ENCODE measurements at places on chromosomes 2 and 18. TPM values are rescaled to one million over a fixed set of nuclear protein-coding genes. Genes with fewer than 3 reads are reported as not detected.

DNA sequence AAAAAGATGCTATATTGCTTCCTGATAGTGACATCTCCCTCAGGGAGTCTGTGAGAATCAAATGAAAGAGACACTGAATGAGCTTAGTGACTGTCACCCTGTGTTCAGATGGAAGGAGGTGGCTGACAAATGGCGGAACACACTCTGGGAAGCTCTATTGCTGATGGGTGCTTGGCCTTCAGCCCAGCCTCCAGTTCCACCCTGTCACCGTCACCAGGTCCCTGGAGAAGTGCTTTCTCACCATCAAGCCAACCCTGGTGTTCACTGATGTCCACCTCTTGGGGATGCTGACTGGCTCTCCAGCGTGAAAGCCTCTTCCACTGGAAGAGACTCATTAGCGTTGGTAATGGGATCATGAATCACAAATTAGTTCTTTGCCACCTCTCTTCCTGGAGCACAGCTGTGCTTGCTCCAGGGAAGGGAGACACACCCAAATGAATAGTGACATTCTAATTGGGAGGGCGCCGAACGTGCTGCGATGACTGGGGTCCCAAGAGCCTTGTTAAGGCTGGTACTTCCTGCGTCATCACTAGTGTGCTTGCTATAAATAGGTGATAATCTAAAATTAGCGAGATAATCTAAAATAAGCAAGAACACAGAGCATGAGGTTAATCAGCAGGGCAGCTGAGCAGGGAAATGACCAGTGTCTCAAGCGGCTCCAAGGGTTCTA, 154.0 kb downstream of the CLIP4 start:
- DNase-seq: no peak

XDH gene
- 0.50 TPM for polyA plus RNA-seq

- DNase-seq: no peak
Measured at GRCh38 chr2:24336811-24337210, 23.5 kb downstream of the ITSN2 start.

DNA sequence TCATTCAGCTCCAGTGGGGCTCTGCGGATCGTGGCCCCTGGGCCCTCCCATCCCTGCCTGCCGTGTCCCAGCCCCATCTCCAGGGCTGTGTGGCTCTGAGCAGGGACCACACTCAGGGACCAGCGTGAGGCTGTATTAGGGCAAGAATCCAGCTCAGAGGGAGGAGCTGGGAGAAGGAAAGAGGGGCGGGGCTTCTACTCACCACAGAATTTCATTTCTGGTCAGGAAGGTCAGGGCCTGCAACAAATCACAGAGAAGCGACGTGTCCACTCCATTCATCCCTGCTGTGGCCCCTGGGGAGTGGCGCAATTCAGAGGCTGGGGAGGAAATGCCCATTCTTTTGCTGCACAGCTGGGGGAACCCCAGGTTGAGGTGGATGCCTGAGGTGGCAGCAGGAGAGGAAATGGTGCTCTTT, 828 bp downstream of the CIB4 start:
- no peak for DNase-seq

GRCh38 chr18:54856105-54856646, 27.9 kb downstream of the RAB27B start:
- DNase-seq: no peak

- DNase-seq: no peak
Measured at GRCh38 chr2:12296915-12297314, 419.8 kb upstream of the TRIB2 start.

POTEJ gene
- polyA plus RNA-seq: not detected

IRS1 gene
- 11.7 TPM for polyA plus RNA-seq

DNA sequence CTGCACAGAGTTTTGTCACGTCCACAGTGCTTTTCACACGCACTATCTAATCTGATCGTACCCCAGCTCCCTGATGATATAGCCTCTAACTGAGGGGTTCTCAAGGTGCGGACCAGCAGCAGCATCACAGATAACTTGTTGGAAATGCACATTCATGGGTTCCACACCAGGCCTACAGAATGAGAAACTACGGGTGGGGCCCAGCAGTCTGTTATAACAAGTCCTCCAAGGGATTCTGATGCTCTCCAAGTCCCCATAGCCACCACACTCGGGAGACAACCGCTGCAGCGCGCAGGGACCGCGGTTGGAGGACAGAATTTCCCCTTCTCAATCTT, 745 bp upstream of the BZW1 start:
- DNase-seq: no peak

CIB4 gene
- 0.48 TPM for polyA plus RNA-seq

DNA sequence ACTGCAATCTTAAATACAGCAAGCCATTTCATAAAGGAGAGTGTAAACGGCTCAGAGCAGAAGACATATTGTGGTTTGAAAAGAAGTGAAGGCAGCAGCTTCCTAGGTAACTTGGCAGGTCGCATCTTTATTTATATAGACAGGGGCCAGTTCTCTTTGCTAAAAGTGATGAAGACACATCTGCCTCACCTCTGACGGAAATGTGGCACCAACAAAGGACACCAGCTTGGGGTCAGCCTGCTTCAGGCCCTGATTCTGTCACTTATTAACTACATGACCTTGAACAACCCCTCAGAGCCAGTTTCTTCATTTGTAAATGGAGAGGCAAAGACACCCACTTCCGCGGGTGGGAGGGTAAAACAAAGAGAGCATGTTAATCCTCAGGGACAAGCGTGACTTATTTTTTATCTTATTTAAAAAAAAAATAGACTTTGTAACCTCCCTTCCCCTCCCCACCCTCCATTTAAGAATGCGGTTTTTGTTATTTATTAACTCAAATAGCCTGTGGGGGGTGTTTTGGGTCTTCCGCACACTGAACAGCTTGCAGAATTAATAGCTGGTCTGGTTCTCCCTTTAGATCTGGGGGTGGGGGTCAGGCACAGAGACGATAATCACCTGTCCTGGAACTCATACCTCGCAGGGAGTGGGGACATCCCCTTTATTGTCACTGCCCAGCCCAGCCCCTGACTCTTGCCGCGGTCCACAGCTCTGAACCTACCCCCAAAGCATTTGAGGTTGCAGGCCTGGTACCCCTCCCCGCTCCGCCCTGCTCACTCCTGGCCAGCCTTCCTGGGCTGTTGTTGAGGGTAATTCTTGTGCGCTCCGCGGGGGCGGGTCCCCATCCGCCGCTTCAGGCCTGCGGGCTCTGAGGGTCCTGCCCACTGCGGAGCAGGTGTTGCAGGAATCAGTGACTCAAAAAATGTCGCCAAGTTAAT, 64.2 kb upstream of the TMEM17 start:
- peak; percentile 46 for DNase-seq

DAW1 gene
- polyA plus RNA-seq: 0.52 TPM

DNA sequence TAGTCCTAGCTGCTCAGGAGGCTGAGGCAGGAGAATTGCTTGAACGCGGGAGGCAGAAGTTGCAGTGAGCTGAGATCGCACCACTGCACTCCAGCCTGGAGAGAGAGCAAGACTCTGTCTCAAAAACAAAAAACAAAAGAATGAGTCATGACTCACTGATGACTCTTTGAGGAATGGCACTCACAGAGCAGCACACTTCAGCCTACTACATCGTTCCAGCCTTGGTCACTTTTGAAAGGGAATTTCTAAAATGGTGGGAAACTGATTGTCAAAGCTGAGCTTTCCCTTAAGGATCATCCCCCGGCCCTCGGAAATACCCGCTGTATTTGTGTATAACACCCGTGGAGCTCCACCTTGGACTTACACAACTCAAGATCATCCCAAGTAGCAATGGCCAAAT, 217.3 kb upstream of the HS6ST1 start:
- DNase-seq: no peak
